Immature natural killer cell (primary cell): ENCODE measurements at places on chromosomes 2 and 18. TPM values are rescaled to one million over a fixed set of nuclear protein-coding genes. Genes with fewer than 3 reads are reported as not detected.

Gene CCDC68
- not detected for polyA plus RNA-seq

Gene WDPCP
- polyA plus RNA-seq: 5.6 TPM

Gene SATB2
- not detected for polyA plus RNA-seq

Gene SULT1C4
- not detected for polyA plus RNA-seq

Gene LINC00305
- not detected for polyA plus RNA-seq

Gene HSPD1
- polyA plus RNA-seq: 77.3 TPM
